Kidney (tissue), 22 donors: ENCODE measurements at places on chromosomes 7 and 10. TPM values are rescaled to one million over a fixed set of nuclear protein-coding genes. Genes with fewer than 3 reads are reported as not detected.

The CACNA2D1 gene
- 3.5 TPM for polyA plus RNA-seq

- no peak for DNase-seq
These were observed 19.5 kb downstream of the FZD9 start for GRCh38 chr7:73452999-73453635.

The EVX1 gene
- polyA plus RNA-seq = 0.62 TPM

The TFAM gene
- 18.5 TPM for polyA plus RNA-seq

GRCh38 chr10:80609331-80609730 lies 71.6 kb downstream of the SH2D4B start:
- DNase-seq = no peak

DNA sequence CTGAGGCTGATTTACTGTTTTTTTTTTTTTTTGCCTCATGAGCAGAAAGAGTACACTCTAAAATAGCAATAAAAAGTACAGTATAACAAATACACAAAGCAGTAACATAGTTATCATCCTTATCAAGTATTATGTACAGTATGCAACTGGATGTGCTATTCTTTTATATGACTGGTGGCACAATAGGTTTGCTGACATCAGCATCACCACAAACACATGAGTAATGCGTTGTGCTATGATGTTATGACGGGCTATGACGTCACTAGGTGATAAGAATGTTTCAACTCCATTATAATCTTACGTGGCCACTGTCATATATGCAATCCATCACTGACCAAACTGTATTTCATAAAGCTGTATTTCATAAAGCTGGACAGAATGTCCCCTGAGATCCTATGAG lies 189.2 kb upstream of the GLI3 start:
- DNase-seq = no peak

The PCGF6 gene
- 3.0 TPM for polyA plus RNA-seq

GRCh38 chr7:50449501-50449880 lies 659 bp downstream of the FIGNL1 start:
- peak; percentile 33 for DNase-seq

- DNase-seq = no peak
These were observed 327.1 kb downstream of the GLRX3 start for GRCh38 chr10:130463104-130463875.

The PTPRZ1 gene
- 0.17 TPM for polyA plus RNA-seq

The AEBP1 gene
- 89.4 TPM for polyA plus RNA-seq

The PNLIP gene
- not detected for polyA plus RNA-seq

- DNase-seq = peak; percentile 86
These were observed 652 bp downstream of the KAZALD1 start for GRCh38 chr10:101062232-101063049.

The PODXL gene
- 150 TPM for polyA plus RNA-seq

- DNase-seq = no peak
These were observed 56.2 kb downstream of the SEMA3D start for GRCh38 chr7:85130702-85131101.

DNA sequence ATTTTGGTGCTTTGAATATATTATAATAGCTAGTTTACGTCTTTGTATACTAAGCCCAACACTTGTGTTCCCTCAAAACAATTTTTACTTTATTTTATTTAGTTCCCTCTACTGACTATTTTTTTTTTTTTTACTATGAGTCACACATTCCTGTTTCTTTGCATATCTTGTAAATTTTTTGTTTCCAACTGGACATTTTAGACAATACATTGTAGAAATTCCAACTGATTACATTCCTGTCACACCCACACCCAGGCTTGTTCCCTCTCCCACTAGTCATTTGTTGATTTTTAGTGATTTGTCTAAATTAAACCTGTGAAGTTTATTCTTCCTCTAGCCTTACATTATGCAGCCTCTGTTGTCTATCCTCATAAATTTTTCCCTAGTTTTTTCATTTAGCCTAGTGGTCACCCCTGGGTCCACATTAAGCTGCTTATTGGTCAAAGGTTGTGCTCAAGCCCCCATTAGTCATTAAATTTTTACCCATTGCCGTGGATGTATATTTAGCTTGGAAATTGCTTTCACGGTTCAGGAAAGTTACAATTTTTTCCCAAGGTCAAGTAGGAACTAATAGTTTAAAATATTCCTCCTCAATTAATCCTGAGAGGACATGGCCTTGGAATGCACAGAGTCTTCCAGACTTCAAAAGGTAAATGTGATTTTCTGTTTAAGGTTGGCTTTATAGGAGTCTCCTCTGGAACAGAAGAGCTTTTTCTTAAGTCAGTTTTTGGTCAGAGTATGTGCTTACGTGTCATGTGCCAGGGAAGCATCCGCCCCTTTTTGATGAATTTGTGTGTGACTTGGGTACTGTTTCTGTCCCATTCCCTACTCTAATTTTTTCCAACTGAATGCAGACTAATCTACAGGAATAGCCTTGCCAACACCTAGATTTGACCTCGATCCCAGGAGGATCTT lies 207.6 kb upstream of the TMEM72 start:
- no peak for DNase-seq

The KEL gene
- 0.39 TPM for polyA plus RNA-seq

DNA sequence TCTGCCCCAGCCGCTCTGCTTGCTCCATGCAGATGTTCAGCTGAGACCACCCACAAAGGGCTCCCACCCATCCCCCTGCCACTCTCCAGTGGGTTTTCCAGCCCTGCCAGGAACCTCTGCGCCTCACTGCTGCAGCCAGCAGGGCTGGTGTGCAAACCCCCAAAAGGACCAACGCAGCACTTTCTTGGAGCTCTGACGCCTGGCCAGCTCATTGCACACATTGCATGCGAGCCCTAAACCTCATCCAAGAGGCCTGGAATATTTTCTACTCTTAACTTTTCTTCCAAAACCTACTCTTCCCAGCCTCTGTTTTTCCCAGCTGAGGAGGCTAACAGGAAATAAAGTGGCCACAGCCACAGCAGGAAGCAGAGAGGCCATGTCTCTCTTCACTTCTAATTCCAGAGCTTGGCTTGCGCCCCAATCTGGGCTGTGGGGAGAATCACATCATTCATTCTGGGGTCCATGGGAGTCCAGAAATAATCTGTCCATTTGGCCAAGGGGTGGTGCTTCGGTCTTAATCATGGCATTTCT lies 4.6 kb upstream of the FAM170B start:
- DNase-seq = no peak

DNA sequence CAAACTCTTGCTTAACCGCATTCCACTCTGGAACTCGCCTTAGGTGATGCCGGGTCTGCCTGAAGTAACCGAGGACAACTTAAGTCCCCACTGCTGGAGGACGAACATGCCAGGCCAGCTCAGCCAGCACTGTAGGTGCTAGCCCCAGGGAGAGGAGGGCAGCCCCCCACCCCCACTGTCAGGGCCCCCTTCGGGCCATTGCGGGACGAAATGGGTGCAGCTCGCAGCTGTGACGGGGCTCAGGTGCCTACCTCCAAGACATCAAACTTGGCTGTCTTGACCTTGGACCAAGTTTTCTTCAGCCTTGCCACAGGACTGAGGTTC lies 60.4 kb downstream of the CSGALNACT2 start:
- peak; percentile 2 for DNase-seq

The SHLD2 gene
- 25.9 TPM for polyA plus RNA-seq

- no peak for DNase-seq
These were observed 1.4 kb downstream of the MRPS33 start for GRCh38 chr7:141013345-141013715.

GRCh38 chr7:158056761-158057160 lies 530.9 kb downstream of the PTPRN2 start:
- no peak for DNase-seq

The AOAH gene
- polyA plus RNA-seq = 2.7 TPM

- DNase-seq = no peak
These were observed 132.7 kb downstream of the DLG5 start for GRCh38 chr10:77793831-77794230.

The STAMBPL1 gene
- polyA plus RNA-seq = 3.0 TPM

- no peak for DNase-seq
These were observed 5.1 kb downstream of the BLNK start for GRCh38 chr10:96266118-96266770.

DNA sequence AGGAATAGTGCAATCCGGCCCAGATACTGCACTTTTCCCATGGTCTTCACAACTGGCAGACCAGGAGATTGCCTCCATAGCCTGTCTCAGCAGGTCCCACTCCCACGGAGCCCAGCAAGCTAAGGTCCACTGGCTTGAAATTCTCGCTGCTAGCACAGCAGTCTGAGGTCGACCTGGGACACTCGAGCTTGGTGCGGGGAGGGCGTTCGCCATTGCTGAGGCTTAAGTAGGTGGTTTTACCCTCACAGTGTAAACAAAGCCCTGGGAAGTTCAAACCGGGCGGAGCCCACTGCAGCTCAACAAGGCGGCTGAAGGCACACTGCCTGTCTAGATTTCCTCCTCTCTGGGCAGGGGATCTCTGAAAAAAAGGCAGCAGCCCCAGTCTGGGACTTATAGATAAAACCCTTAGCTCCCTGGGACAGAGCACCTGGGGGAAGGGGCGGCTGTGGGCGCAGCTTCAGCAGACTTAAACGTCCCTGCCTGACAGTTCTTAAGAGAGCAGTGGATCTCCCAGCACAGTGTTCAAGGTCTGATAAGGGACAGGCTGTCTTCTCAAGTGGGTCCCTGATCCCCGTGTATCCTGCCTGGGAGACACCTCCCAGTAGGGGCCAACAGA lies 293.5 kb upstream of the GALNT17 start:
- no peak for DNase-seq

- DNase-seq = no peak
These were observed 438.0 kb upstream of the NFE2L3 start for GRCh38 chr7:25714013-25714412.

The CAMK2B gene
- 3.2 TPM for polyA plus RNA-seq

The GCK gene
- polyA plus RNA-seq = 1.0 TPM

- no peak for DNase-seq
These were observed 29.8 kb upstream of the ZNF746 start for GRCh38 chr7:149527414-149527813.

The HKDC1 gene
- 8.3 TPM for polyA plus RNA-seq

- no peak for DNase-seq
These were observed 18.3 kb downstream of the LIPM start for GRCh38 chr10:88820748-88821401.

DNA sequence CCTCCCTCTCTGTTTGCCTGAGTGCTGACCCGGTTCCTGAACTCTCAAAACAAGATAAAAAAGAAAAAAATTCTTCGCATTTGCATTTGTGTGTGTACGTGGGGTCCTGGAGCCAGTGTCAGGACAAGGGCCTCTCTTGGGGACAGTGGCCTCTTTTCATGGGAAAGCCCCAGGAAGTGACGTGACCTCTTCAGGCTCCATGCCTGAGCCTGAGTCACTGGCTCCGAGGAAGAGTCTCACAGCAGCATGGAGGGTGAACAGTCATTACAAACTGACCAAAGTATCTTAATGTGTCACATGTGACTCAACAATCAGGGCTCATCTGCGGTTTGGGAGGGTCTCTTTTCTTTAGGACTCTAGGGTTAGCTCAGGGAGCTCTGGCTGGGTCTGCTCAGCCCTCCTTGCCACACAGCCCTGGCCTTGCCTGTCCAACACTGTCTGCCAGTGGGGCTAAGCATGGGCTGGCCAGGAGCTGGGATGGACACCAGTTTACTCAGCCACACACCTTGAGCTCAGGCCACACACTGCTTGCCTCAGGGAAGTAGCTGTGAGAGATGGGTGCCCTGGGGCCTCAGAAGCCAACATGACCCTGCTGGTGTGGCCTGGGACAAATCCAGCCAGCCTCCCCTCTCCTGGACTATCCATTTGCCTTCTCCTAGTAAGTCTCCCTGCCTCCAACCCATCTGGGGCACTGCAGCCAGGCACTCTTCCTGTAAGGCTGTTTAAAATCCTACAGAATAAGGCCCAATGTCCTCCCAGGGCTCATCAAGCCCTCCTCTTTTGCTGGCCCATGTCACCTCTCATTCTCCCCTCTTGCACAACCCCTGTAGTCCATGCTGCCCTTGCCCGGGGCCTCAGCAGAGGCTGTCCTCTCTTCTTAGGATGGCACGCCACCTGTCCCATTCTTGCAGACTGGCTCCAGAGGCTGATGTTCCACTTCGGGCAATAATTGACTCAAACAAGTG lies 10.5 kb downstream of the TMEM273 start:
- no peak for DNase-seq

The DOCK4 gene
- 3.2 TPM for polyA plus RNA-seq

The JAKMIP3 gene
- 0.13 TPM for polyA plus RNA-seq

DNA sequence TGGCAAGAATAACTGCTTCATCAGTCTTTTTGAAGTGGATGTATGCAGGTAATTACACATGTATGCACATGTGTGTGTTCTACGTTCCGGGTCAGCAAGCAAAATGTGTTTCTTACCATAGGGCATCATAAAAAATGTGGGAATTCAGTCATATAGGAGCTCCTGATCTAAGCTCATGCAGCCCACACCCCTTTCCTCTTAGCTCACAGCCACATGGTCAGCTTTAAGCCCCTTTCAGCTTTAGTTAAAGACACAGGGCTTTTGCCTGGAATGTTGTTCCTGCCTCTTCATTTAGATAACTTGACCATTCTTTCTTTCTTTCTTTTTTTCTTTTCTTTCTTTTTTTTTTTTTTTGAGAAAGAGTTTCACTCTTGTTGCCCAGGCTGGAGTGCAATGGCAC lies 258.1 kb downstream of the RPS24 start:
- DNase-seq = no peak

DNA sequence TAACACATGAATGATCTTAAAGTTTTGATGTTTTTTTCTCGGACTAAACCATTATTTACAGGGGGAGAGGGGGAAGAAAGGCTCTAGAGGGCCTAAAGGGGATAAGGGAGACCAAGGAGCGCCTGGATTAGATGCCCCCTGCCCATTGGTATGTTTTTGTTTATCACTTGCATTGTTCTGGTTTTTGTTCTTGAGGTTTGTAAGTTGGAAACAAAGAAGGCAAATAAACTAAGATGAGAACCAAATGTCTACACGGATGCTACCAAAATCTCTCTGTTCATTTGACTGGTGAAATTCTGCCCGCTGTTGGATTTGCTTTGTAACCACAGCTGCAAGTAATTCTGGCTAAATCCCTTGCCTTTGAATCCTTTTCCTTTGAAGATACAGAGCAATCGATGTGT lies 99.8 kb upstream of the MACROH2A2 start:
- peak; percentile 43 for DNase-seq

DNA sequence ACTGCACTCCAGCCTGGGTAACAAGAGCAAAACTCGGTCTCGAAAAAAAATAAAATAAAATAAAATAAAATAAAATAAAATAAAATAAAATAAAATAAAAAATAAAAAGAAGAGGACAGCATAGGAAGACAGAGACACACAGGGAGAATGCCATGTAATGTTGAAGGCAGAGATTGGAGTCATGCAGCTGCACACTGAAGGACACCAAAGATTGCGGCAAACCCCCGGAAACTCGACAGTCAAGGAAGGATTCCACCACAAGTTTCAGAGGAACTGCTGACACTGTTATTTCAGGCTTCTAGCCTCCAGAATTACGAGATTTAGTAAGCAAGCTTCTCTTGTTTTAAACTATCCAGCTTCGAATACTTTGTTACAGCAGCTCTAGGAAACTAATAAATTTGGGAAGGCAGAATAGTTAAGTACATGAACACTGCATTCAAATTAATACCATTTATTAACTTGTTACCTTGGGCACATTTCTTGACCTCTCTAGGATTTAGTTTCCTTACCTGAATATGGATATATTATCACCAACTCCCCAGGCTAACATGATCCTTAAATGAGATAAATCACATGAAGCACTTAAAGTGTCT lies 9.5 kb downstream of the CPED1 start:
- DNase-seq = peak; percentile 60

- no peak for DNase-seq
These were observed 690.8 kb upstream of the FZD8 start for GRCh38 chr10:36332926-36333325.

- DNase-seq = no peak
These were observed 3.3 kb downstream of the MMP21 start for GRCh38 chr10:125772112-125772863.
